NCI-H2107 (cell line): ENCODE measurements at places on chromosomes 16 and 17.

DNA sequence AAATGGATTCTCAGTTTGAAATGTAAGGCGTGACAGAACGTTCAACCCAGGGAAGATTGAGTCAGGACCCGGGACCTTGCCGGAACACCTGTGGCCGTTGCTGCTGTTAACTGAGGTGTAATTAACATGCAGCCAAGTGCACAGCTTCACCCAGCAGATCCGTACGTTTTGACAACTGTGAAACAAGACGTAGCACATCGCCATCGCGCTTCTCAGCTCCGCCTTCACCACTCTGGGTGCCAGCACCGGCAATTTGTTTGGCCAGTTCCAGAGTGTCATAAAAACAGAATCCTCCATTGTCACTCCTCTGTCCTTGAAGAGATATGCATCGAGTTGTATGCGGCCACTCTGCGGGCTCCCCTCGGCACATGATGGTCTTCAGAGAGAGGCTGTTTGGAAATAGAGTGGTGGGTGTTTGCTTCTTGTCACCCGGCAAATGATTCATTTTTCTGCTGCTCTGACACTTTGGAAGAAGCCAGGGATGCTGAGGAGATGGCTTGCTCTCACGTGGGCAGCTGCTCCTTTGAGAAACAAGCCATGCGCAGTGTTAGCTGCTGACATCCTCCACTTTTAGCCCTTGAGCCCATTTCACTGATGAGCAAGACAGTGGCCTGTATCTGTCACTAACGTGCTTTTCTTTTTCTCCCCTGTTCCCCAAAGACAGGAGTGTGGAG lies 22.6 kb downstream of the NAA60 start:
- no peak for DNase-seq

GRCh38 chr16:84294531-84295142 lies at the start of gene WFDC1:
WFDC1 (plus strand) TSS chr16:84294878; CDS start chr16:84294972, 94 bp downstream.
- no peak for DNase-seq

- DNase-seq: no peak
Observed at GRCh38 chr17:6571452-6571781, 15.1 kb upstream of the PITPNM3 start.

DNA sequence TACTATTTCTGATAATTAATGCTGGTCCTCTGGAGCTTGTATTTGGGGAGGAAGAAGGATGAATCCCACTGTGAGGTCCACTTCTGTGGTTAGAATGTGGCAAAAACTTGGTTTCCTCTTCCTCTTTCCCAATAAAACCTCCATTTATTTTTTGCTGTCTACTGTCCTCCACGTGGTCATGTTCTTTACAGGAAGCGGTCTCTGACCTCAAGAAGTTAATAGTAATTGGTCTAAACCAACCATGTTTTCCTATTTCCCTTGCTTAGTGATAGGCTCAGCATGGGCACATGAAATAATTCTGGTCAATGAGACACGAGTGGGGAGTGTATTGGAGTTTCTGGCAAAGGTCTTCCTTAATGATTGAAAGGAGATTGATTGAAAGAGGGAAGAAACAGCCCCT lies 33.9 kb downstream of the CHP2 start:
- DNase-seq: no peak

DNA sequence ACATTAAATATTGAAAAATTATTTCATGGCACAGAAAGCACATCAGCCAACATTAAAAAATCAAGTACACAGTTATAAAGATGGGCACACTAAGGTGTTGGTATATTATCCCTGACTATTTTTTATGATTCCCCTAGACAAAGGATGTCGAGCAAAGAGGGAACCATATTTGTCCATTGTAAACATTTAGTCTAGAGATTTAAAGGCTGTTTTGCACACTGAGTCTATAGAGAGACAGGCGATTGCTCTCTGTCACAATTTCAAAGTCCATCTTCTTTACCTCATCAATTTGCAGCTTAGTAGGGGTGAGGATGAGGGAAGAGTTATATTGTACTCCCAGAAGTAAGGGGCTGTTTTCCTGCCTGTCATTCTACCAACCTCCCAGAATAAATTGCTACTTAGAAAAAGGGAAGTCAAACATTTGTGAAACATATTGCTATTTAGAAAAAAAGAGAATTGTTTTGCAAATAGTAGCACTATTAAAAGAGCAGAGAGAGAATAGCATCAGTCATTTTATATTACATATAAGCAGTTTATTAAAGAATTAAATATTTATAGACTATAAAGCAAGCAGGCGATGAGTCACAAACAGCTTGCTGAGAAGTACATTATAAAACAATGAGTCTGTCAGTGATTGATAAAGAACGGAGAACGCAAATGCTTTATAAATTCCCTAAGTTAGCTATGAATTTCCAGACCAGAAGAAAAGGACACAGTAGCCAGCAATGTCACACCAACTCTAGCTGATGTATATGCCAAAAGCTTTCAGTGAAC lies 270.6 kb upstream of the PMFBP1 start:
- DNase-seq: no peak

DNA sequence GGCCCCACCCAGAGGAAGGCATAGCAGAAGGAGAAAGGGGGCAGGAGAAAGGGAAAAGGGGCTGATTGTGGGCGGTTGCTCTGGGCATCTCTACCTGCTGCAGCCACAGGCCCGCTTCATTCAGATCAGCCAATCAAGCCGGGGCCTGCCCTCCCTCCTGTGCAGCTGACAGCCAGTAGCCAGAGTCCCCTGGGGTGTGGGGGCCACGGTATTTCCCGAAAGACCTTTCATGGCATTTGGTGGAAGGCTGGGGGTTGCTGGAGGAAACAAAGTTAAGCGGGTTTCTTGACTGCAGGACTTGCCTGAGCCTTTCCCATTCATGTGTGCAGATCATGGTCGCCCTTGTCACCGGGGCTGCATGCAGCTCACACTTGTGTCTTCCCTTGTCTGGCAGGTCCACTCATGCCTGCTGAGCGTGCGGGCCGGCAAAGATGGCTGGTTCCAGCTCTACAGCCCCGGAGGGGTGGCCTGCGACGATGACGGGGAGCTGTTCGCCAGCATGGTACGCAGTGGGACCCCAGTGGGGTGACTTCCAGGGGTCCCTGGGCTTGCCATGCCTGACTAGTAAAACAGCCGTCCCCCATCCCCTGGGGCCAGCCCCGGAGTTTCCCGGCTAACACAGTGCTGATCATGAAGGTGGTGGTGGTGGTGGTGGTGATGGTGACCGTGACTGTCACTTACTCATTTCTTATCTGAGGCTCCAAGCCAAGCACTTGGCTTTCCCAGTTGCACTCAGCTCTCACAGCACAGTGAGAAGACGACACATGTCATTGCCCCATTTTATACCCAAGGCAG lies 82.7 kb upstream of the PLCG2 start:
- DNase-seq: no peak

GRCh38 chr16:749010-749409 lies 8.2 kb upstream of the CIAO3 start:
- DNase-seq: no peak

DNA sequence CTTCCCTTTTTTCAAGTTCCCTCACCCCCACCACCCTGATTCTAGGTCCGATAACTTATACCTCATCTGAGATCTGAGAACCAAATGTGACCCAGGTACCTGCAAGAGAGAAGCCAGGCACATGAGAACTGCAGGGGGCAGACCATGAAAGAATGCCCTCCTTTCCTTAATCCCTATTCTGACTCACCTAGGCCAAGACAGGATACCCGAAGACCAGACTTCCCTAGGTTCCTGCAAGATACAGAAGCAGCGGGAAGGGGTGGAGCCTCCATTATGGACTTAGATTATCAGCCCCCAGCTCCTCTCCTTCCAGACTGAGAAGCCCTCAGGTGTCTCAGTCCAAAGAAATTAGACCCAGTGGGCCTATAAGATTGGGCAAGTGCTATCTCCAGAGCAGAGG lies 2.1 kb downstream of the KCNAB3 start:
- no peak for DNase-seq
